ENCODE measurements at places on chromosomes 6 and 20.

DNA sequence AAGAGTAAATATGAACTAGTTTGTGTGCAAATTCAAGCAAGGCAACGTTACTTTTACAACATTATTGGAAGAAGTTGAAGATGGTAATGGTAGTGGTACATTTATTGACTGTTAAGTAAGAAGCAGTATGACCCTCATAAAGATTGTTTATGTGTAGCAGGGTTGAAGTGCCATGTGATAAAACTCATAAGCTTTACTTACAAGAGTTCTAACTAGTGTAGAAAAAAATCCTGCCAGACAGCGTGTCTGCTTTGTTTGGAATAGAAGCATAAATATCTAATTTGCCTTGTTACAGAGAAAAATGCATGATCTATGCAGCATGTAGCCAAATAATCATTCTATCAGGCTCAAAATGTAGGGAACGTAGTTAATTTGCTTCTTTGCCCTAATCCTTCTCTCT, 450.8 kb upstream of the SOX4 start:
- DNase-seq, result no peak
- no peak overlapping the region for H3K4me3 ChIP-seq
- H3K27me3 ChIP-seq, result no peaks in the 10 kb centered on the region
- H3K27ac ChIP-seq, result no peak overlapping the region
- H3K36me3 ChIP-seq, result peaks cover 5% of the 10 kb centered on the region
- no peaks in the 10 kb centered on the region for H3K4me1 ChIP-seq

GRCh38 chr6:46246081-46246480, 75.3 kb upstream of the ENPP5 start:
- H3K27me3 ChIP-seq, result no peaks in the 10 kb centered on the region
- no peak overlapping the region for H3K27ac ChIP-seq
- no peak for DNase-seq
- no peaks in the 10 kb centered on the region for H3K36me3 ChIP-seq
- no peak overlapping the region for H3K4me3 ChIP-seq
- no peaks in the 10 kb centered on the region for H3K4me1 ChIP-seq

- H3K36me3 ChIP-seq, result no peaks in the 10 kb centered on the region
- no peak overlapping the region for H3K27ac ChIP-seq
- H3K27me3 ChIP-seq, result no peaks in the 10 kb centered on the region
- no peaks in the 10 kb centered on the region for H3K4me1 ChIP-seq
Measured at GRCh38 chr6:99096170-99096569, 148.4 kb upstream of the FBXL4 start.

DNA sequence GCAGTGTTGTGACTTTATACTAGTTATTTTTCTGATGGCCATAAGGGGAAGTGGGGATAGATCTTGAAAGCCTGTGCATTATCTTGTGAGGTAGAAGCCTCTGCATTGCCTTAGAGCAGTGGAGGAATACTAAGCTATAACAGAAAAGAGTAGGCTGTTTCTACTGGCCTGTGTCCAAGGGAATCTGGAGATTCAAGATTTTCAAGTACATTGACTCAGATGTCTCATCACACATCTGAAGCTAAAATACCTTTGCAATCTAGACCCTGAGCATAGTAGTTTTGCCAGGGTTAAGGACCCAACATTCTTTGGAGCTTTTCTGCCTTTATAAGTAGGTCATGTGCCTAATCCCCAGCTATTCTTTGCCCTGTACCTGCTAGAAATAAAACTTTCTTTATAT, 272.3 kb downstream of the TENT5A start:
- H3K4me3 ChIP-seq, result no peak overlapping the region
- no peaks in the 10 kb centered on the region for H3K27me3 ChIP-seq
- no peaks in the 10 kb centered on the region for H3K36me3 ChIP-seq
- H3K27ac ChIP-seq, result no peak overlapping the region

GRCh38 chr6:3884007-3884745, 35.0 kb downstream of the FAM50B start:
- no peaks in the 10 kb centered on the region for H3K27me3 ChIP-seq
- no peaks in the 10 kb centered on the region for H3K36me3 ChIP-seq
- no peak for DNase-seq
- H3K27ac ChIP-seq, result no peak overlapping the region

DNA sequence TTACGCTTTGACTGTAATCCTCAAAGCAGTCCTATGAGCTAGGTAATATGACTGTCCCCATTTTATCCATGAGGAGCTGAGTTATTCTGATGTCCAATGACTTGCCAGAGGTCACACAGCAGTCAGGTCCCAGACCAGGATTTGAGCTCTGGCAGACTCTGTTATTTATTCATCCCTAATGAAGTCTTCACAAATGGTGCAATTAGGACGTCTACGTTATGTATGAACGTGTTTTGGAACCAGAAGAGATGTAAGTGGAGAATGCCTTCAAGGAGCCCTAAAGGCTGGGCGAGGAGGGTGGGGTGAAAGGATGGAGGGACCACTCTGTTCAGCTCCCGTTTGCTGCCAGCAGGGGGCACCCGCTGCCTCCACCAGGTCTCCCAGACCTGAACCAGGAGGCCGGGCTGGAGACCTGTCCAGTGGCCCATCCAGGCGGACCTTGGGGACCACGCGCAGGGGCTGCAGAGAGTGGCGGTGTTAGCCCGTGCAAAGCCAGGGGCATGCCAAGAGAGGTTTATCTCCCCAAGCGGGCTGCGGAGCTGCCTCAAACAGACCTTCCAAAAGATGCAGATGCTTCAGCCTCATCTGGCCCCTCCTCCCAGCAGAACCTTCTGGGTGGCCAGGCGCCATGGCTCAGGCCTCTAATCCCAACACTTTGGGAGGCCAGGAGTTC, 15.2 kb upstream of the ZNF335 start:
- H3K27ac ChIP-seq, result no peak overlapping the region
- H3K4me3 ChIP-seq, result no peak overlapping the region
- H3K27me3 ChIP-seq, result peaks cover 44% of the 10 kb centered on the region
- DNase-seq, result peak; percentile 39
- H3K4me1 ChIP-seq, result no peaks in the 10 kb centered on the region
- H3K36me3 ChIP-seq, result no peaks in the 10 kb centered on the region

GRCh38 chr6:14276667-14277404, 159.3 kb downstream of the CD83 start:
- H3K27me3 ChIP-seq, result no peaks in the 10 kb centered on the region
- H3K4me3 ChIP-seq, result no peak overlapping the region
- H3K4me1 ChIP-seq, result peaks cover 17% of the 10 kb centered on the region

- H3K27me3 ChIP-seq, result no peaks in the 10 kb centered on the region
- no peaks in the 10 kb centered on the region for H3K36me3 ChIP-seq
- no peak for DNase-seq
- H3K27ac ChIP-seq, result no peak overlapping the region
- H3K4me3 ChIP-seq, result no peak overlapping the region
Measured at GRCh38 chr6:111793711-111794111, 79.5 kb downstream of the FYN start.

DNA sequence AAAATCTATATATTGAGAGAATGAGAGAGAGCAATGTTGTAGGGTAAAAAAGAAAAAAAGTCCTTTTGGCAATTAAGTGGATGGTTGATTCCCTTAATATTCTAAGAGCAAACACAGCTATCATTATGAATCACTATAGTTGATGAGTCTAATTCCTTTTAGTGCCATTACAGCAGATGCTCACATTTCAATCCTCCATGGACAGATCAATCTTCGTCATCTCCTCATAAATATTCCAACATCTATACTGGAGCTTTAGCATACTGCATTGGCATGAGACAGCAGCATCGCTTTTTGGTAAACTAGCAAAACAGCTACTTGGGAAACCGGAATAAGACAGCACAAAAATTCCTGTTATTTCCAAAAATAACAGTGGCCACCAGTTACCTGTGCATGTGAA, 796.7 kb downstream of the QKI start:
- H3K36me3 ChIP-seq, result no peaks in the 10 kb centered on the region
- DNase-seq, result no peak
- H3K4me3 ChIP-seq, result no peak overlapping the region
- no peak overlapping the region for H3K27ac ChIP-seq
- H3K27me3 ChIP-seq, result no peaks in the 10 kb centered on the region

- no peak overlapping the region for H3K4me3 ChIP-seq
- no peaks in the 10 kb centered on the region for H3K4me1 ChIP-seq
- no peak overlapping the region for H3K27ac ChIP-seq
Measured at GRCh38 chr6:106383573-106383972, 23.1 kb downstream of the CRYBG1 start.

DNA sequence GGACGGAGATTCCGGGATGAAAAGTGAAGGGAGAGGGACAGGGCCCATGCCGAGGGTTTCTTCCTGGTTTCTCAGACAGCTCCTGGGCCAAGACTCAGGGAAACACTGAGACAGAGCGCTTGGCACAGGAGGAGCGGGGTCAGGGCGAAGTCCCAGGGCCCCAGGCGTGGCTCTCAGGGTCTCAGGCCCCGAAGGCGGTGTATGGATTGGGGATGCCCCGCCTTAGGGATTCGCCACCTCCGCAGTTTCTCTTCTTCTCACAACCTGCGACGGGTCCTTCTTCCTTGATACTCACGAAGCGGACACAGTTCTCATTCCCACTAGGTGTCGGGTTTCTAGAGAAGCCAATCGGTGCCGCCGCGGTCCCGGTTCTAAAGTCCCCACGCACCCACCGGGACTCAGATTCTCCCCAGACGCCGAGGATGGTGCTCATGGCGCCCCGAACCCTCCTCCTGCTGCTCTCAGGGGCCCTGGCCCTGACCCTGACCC, 55.0 kb upstream of the HLA-A start:
- peak overlapping the region; percentile 60 for H3K4me3 ChIP-seq
- no peaks in the 10 kb centered on the region for H3K4me1 ChIP-seq
- H3K27me3 ChIP-seq, result no peaks in the 10 kb centered on the region
- DNase-seq, result no peak

- H3K27me3 ChIP-seq, result no peaks in the 10 kb centered on the region
- no peak overlapping the region for H3K27ac ChIP-seq
- no peaks in the 10 kb centered on the region for H3K36me3 ChIP-seq
- H3K4me3 ChIP-seq, result no peak overlapping the region
- no peaks in the 10 kb centered on the region for H3K4me1 ChIP-seq
- DNase-seq, result no peak
Measured at GRCh38 chr6:38846361-38846760, 131.2 kb downstream of the DNAH8 start.

- DNase-seq, result no peak
- no peak overlapping the region for H3K4me3 ChIP-seq
- no peaks in the 10 kb centered on the region for H3K27me3 ChIP-seq
- no peaks in the 10 kb centered on the region for H3K36me3 ChIP-seq
- no peaks in the 10 kb centered on the region for H3K4me1 ChIP-seq
Measured at GRCh38 chr6:97293198-97293696, 10.2 kb upstream of the MMS22L start.

Data from tibial nerve (tissue), 4 donors.